ENCODE measurements at places on chromosomes 11 and 22.

DNA sequence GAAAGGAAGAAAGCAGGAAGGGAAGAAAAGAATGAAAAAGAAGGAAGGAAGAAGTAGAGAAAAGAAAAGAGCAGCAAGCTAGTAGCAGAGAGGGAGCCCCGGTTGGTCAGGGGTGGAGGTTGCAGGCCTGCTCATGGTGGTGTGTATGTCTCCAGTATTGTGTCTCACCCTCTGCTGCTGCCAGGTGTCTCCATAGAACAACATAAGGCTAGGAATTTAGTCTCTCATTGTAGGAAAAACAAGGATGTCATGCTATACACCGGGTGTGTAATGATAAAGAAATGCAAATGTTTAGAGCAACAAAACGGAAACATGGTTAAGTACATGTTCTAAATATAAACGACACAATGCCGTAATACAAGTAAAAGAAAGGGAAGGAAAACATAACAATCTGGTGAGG, 342.5 kb downstream of the NTM start:
- no peak for DNase-seq

DNA sequence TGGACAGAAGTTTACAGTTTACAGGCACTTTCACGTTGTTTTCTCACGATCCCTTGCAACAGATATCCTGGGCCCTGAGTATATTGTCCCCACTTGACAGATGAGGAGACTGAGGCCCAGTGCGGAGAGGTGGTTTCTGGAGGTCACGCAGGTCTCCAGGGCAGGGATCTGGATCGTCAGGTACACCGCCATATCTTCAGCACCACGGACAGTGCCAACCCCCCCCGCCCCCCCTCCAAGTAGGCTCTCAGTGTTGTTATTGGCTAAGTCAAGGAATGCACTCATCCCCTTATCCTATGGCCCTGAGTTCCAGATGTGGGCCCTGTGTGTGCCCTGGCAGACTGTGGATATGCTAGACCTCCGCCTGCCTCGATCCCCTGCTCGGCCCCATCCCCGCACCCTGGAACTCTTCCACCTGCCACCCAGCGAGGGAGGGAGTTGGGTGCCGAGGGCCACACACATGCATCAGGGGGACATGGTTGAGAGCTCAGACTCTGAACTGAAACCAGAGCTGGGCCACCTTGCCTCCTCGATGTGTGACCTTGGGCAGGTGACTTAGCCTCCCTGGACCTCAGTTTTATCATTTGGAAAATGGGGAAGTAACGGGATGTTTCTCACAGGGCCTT, 37.5 kb downstream of the MPPED1 start:
- DNase-seq = no peak

DNA sequence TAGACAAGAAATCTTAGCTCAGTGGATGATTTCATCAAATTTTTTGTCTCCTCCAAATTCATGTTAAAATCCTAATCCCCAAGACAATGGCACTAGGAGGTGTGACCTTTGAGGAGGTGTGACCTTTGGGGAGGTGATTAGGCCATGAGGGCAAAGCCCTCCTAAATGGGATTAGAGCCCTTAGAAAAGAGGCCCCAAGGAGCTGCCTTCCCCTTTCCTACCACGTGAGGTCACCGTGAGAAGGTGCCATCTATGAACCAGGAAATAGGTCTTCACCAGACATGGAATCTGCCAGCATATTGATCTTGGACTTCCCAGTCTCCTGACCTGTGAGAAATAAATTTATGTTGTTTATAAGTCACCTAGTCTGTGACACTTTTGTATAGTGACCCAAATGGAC, 138.7 kb downstream of the TRIM29 start:
- no peak for DNase-seq

- no peak for DNase-seq
Observed at GRCh38 chr11:74090701-74091100, 80.1 kb downstream of the C2CD3 start.

- no peak for DNase-seq
Observed at GRCh38 chr11:119307974-119308373, 9.0 kb downstream of the MCAM start.

DNA sequence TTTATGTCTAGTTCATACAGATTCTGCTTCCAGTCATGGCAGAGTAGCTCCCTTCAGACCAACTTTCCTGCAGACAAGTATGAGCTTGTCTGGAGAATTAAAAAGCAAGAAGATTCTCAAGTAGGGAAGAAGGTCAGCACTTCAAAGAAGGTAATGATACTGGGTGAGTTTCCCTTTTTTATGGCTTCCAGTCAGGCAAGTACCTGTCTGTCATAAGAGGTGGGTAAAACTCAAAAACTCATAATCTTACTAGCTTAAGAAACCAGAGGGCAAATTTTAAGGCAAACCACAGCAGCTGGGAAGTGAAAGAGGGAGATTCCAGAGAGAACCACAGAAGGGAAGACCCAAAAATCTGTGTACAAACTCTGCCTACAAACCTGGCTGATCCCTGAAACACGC, 54.2 kb downstream of the DENND5A start:
- no peak for DNase-seq

- no peak for DNase-seq
Observed at GRCh38 chr22:25746012-25746373, 4.0 kb downstream of the MYO18B start.

GRCh38 chr11:15471048-15471894, 356.5 kb downstream of the INSC start:
- no peak for DNase-seq

GRCh38 chr22:23184764-23185113, 4.4 kb downstream of the BCR start:
- no peak for DNase-seq

DNA sequence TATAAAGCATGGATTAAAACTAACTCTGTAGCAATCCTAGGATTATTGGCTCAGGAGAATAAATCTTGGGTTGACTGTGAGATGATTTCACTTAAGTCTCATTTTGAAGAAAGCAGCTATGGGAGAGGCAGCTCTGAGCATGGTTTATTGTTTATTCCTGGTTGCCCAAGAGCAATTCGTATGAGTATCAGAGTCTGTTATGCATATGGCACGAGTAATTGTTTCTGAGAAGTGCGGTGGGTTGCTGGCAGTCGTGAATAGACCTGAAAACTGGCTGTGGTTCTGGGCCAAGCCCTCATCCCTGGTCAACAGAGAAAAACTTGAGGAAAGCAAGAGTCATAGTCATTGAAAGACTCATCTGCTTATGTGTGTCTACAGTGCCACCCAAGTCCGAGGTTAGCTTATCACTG, 26.8 kb downstream of the DIXDC1 start:
- no peak for DNase-seq

DNA sequence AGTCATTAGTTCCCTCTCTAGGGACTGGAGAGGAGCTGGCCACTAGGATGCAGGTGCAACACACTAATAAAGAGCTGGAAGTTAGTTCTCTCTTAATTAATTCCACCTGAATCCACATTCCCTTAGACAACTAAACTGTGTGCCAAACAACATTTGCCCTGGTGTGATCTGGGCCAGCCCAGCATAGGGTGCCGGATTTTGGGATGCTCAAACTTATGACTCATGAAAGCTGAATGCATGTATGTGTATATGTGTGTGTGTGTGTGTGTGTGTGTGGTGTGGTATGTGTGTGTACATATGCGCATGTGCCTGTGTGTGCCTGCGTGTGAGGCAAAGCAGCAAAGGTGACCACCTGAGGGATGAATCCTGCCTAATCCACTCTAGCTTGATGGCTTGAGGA, 110.7 kb downstream of the EHF start:
- DNase-seq = no peak

DNA sequence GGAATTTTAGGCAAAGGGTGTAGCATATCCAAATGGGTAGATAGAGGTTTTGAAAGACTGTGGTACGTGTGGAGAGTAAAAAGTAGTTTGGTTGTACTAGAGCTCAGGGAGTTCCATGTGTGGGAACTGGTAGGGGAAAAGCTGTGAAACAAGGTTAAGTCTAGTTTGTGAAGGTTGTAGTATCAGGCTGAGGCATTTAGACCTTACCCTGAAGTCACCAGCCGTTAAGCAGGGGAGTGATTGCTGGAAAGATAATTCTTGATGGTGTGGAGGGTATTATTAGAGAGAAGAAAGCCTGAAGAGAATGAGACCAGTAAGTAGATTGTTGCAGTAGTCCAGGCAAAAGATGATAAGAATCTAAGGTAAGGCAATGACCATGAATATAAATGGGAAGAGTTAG, 68.0 kb downstream of the RNF169 start:
- DNase-seq = no peak

GRCh38 chr22:40309631-40310030, 36.7 kb upstream of the ADSL start:
- no peak for DNase-seq

DNA sequence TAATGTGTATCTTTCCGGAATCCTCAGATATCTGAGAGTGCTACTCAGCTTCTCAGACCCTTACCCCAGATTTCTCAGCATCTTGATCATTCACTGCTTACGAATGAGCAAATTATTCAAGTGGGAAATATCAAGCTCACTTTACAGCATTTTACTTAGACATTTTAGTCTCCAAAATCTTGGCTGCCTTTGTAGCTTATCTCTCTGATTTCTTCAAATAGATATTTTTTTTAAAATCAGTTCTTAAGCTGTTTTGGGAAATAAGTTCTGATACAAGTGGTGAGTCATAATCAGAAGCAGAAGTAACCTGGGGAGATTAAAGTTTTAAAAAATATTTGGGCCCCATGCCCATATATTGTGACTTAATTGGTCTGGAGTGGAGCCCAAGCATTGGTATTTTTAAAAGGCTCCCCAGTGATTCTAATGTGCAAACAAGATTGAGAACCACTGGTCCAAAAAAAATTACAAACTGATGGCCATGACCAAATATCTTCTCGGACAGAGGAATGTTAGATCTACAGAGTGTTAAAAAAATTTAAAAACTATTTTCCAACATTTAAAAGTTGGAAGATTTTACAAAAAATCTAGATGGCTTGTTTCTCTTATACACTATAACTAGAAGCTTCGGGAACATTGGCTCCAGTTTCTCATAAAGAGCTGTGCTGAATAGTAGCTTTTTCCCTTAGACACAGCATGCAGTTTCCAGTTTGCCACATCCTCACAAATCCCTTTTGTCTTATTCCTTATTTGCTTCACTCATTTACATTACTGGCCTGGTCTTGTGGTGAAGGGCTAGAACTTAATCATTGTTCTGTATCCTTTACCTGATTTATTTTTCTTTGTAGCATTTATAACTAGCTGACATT, 87.8 kb upstream of the BMAL1 start:
- DNase-seq = peak; percentile 42

- no peak for DNase-seq
Observed at GRCh38 chr11:44530413-44531115, 34.9 kb upstream of the CD82 start.

GRCh38 chr11:114260077-114260476, 36.1 kb upstream of the NNMT start:
- DNase-seq = no peak

- no peak for DNase-seq
Observed at GRCh38 chr22:34567367-34567766, 498.6 kb upstream of the ISX start.

DNA sequence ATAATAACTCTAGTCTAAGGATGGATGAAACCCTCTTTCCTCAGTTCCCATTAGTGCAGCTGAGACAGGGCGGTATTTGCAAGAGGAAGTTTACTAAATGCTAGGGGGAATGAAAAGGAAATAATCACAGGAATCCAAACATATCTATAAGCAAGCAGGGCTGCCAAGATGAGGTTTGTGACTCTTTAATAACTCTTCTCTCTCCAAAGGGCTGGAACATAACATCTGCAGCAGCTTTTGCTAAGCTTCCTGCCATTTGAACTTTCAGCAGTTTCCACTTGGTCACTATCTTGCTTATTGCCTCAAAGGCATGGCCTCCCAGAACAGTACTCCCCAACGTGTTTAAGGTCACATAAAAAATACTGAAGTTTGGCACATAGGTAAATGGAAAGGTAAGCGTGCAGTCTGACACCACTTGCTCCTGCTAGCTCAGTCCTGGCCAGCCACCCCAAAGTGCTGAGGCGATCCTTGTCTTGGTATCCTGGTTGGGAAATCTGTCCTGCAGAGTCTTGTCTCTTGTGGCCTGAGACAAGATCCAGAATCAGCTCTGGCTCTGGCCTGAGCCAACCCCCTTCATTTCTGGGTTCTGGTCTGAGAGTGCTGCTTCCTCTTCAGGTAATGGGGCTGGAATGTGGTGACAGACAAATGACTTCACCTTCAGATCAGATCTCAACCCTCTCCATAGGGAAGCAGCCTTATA, 81.8 kb downstream of the KCNC1 start:
- DNase-seq = no peak

- no peak for DNase-seq
Observed at GRCh38 chr11:16356761-16357393, 531 bp upstream of the SOX6 start.

- DNase-seq = no peak
Observed at GRCh38 chr11:83459798-83460197, 173.6 kb upstream of the CCDC90B start.

DNA sequence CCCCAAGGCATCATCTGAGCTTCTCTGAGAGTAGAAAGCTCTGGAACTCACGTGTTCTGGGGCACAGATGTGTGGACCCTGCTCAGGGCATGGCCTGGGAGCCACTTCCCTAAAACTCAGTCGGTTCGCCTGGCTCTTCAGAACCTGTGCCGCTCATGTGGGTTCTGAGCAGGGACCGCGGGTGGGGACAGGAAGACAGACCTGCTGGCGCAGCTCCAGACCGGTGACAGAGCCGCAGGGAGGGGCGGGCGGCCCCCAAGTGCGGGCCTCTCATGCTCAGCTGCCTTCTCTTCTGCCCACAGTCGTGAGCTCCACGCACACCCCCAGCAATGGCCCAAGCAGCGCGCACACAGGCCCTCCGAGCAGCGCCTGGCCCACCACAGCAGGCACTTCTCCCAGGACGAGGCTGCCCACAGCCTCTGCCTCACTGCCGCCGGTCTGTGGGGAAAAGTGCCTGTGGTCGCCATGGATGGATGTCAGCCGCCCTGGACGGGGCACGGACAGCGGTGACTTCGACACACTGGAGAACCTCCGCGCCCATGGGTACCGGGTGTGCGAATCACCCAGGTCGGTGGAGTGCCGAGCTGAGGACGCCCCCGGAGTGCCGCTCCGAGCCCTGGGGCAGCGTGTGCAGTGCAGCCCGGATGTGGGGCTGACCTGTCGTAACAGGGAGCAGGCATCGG, 24.2 kb downstream of the MUC5AC start:
- no peak for DNase-seq

DNA sequence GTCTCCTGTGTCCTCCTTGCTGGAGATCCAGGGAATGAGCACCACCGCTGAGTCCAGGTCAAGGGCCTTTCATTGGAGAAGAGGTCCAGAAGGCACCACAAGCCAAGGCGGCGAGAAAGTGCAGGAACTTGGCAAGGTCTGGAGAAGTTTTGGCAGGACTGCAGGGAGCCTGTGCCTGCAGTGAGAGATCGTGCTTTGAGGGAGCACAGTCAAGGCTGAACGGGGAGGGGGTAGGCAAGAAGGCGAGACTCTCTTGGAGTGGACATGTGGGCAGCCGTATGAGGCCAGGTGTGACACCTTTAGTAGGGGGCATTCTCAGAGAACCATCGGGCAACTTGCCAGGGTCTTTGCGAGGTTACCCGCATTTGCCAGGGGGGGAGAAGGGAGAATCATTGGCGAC, 30.5 kb downstream of the LRRC10B start:
- no peak for DNase-seq

Measured in fibroblast of skin of left biceps (primary cell).